SK-MEL-5 (cell line): ENCODE measurements at places on chromosomes 3 and 15. TPM values are rescaled to one million over a fixed set of nuclear protein-coding genes. Genes with fewer than 3 reads are reported as not detected.

Gene DPPA4
- total RNA-seq: 0.32 TPM in 1 of 2 replicates, not detected in the other

Gene ROBO2
- 32.3 and 42.2 TPM in 2 replicates for total RNA-seq

Gene LHFPL4
- 0.61 and 1.3 TPM in 2 replicates for total RNA-seq

Gene CSPG5
- 3.8 and 4.3 TPM in 2 replicates for total RNA-seq
